ENCODE measurements at places on chromosomes 4 and X.

GRCh38 chr4:13386405-13387107 lies 97.6 kb downstream of the RAB28 start:
- no peak for DNase-seq

- no peak for DNase-seq
These were observed 91.9 kb upstream of the PPP1R2C start for GRCh38 chrX:42869659-42870476.

- DNase-seq, result no peak
These were observed 14.7 kb downstream of the CHST7 start for GRCh38 chrX:46588263-46588662.

DNA sequence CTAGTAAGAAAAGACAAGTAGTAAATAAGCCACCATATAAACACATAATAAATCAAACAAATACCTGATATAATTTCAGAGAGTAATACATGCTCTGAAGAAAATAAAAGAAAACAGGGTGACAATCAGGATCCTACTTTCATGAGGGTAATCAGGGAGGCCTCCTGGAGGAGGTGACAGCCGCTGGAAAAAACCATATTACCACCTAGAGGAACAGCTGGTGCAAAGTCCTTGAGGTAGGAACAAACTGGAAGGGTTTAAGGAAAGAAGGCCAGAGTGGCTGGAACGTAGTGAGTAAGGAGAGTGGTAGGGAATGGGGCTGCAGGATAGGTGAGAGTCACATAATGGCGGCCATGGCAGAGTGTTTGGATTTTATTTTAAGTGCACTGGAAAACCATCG lies 19.1 kb upstream of the PLAC1 start:
- DNase-seq, result no peak
